ENCODE measurements at places on chromosomes 1 and 21.

DNA sequence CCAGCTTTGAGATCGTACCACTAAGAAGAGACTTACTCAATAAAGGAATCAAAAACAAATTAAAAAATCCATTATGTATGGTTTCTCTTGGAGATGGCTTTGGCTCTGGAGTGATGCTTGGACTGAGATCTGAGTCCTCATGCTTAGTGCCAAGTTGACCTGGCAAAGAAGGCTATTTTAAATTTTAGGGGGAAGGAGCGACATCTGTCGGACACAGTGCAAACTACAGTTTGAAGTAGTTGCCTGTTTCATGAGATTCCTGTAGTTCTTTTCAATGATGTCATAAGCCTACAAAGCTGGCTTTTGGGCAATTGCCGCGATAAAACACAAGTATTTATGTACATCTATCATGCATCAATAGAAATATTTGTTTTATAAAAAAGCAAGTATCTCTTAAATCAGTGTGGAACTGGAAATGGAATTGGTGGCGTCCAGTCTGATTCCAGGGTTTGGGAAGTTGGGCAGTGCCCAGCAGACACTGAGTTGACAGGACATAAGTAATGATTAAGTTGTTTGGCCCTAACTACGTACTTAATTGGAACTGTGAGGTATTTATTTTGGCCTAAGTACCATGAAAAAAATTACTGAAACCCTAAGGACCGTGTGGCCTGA is 50.0 kb downstream of the TBCE start:
- no peak overlapping the region for H3K27ac ChIP-seq

DNA sequence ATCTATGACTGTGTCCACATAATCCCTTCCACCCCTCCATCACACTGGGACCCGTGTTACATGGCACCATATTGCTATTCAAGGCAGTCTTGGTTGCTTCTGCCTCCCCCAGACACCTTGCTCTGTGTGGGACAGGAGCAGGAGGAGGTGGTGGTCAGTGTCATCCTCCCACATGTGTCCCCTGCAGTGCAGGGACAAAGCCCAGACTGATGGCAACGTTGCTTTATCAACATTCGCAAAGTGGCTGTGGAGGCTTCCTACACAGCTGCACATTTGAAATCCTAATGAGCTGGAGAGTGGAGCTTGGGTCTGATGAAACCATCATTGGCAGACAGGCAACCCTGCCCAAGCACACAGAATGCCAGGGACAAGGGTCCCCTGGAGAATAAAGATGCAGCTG is 26.2 kb downstream of the TRIM67 start:
- no peak overlapping the region for H3K4me3 ChIP-seq
- no peaks in the 10 kb centered on the region for H3K36me3 ChIP-seq
- H3K27ac ChIP-seq, result no peak overlapping the region
- H3K27me3 ChIP-seq, result peaks cover 86% of the 10 kb centered on the region
- no peaks in the 10 kb centered on the region for H3K4me1 ChIP-seq
- DNase-seq, result no peak

- H3K27ac ChIP-seq, result peak overlapping the region; percentile 85
- H3K4me3 ChIP-seq, result peak overlapping the region; percentile 85
- H3K36me3 ChIP-seq, result peaks cover 73% of the 10 kb centered on the region
- H3K4me1 ChIP-seq, result peaks cover 73% of the 10 kb centered on the region
- DNase-seq, result no peak
These were observed 5.2 kb downstream of the IRF2BP2 start for GRCh38 chr1:234604495-234605398.

- peak overlapping the region; percentile 44 for H3K4me3 ChIP-seq
- H3K27me3 ChIP-seq, result no peaks in the 10 kb centered on the region
- H3K4me1 ChIP-seq, result peaks cover 22% of the 10 kb centered on the region
- H3K27ac ChIP-seq, result peak overlapping the region; percentile 87
These were observed 67.0 kb downstream of the PIK3R3 start for GRCh38 chr1:46065405-46065804.

DNA sequence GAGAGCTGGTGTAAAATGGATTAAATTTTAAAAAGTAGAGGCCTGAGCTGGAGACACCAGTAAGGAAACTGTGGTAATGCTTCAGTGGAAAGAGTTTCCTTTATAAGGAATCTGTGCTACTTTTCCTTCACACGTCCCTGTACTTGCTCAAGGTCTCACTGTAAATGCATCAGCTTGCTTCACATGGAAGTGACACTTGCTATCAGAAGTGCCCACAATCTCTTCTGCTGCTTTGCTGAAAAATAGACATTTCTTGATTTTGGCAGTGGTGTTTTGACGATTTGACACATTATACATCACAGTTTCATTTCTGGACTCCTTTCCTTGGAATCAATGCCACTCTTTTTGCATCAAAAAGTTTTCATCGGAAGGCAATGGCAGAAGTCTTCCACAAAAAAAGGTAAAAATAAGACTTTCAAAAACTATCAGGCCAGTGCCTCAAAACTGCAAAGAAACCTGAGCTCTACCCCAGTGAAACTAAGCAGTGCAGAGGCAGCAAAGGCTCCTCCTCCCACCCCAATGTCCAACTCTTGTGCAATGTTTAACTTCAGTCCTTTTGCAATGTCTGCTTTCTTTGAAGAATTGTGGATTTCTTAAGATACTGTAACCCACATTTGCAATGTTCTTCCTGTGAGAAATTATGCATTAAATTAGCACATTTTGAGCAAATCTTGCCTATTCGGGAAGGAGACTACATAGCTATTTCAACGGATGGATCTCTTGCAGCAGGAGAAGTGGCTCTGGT is 18.4 kb upstream of the TSPAN2 start:
- H3K4me3 ChIP-seq, result no peak overlapping the region
- H3K4me1 ChIP-seq, result peaks cover 8% of the 10 kb centered on the region
- H3K36me3 ChIP-seq, result peaks cover 2% of the 10 kb centered on the region

GRCh38 chr1:175193527-175193910 is 943 bp upstream of the KIAA0040 start:
- no peaks in the 10 kb centered on the region for H3K27me3 ChIP-seq
- peak overlapping the region; percentile 95 for H3K4me3 ChIP-seq
- H3K4me1 ChIP-seq, result peaks cover 37% of the 10 kb centered on the region
- H3K36me3 ChIP-seq, result no peaks in the 10 kb centered on the region
- H3K27ac ChIP-seq, result peak overlapping the region; percentile 24

GRCh38 chr1:1929639-1930545 is 10.8 kb upstream of the TMEM52 start:
- no peak overlapping the region for H3K4me3 ChIP-seq
- no peaks in the 10 kb centered on the region for H3K36me3 ChIP-seq
- no peak overlapping the region for H3K27ac ChIP-seq
- H3K27me3 ChIP-seq, result no peaks in the 10 kb centered on the region
- DNase-seq, result no peak

DNA sequence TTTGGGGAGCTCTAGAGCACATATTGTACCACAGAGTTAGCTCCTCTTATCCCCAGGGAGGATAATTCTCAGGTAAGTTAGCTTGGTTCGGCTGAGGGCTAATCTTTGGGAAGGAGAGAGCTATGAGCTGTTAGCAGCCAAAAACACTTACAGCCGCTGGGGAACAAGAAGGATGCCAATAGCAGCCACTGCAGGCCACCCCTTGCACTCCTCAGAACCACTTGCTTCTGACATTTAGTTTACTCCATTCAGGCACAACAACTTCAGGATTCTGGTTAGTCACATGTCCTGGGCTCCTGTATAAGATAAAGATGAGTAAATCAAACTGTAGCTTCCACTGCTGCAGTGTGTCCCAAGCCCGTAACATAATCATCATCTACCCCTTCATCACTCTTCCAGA is 212.6 kb upstream of the ADGRL2 start:
- H3K27me3 ChIP-seq, result no peaks in the 10 kb centered on the region
- no peak for DNase-seq
- no peak overlapping the region for H3K27ac ChIP-seq
- H3K4me3 ChIP-seq, result no peak overlapping the region
- H3K4me1 ChIP-seq, result no peaks in the 10 kb centered on the region

DNA sequence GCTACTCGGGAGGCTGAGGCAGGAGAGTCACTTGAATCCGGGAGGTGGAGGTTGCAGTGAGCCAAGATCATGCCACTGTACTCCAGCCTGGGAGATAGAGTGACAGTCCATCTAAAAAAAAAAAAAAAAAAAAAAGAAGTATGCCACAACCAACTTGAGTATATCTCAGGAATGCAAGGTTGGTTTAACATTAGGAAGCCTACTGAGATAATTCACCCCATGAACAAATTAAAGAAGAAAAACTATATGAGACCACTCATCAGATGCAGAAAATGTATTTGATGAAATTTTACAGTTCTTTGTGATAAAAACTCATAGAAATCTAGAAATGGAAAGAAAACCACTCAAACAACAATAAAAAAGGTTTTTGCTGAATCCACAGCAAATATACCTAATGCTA is 373.8 kb downstream of the LMO4 start:
- peaks cover 15% of the 10 kb centered on the region for H3K27me3 ChIP-seq
- H3K4me1 ChIP-seq, result no peaks in the 10 kb centered on the region
- no peak for DNase-seq
- no peak overlapping the region for H3K27ac ChIP-seq

DNA sequence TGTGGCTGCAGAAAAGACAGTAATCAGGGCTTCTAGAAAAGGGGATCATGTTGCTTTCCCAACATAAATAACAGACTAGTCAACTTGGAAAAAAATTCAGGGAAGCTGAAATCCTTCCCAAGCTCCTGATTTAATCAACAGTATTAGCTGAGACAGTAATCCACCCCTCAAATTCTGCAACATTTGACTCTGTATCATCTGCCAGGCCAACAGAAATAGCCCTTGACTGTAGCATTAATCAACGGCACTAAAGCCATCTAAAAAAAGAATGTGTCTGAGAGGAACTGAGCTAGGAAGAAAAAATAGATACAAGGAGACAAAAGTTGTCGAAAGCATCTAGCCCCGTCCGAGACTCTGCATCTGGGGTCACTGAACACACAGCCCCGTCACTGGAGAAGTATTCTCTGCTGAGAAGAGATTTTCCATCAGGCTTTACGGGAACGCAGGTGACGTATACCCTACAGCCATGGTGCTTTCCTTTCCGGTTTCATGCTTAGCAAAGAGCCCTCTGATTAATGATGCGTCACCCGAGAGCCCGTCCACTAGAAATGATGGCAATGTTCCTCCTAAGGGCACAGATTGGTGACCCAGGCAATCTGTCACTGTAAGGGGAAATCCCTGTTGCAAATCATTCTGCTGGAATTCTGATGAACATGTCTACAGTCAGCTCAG is 42.1 kb upstream of the TP53BP2 start:
- H3K27ac ChIP-seq, result no peak overlapping the region
- H3K4me3 ChIP-seq, result no peak overlapping the region
- H3K4me1 ChIP-seq, result no peaks in the 10 kb centered on the region
- no peaks in the 10 kb centered on the region for H3K27me3 ChIP-seq

DNA sequence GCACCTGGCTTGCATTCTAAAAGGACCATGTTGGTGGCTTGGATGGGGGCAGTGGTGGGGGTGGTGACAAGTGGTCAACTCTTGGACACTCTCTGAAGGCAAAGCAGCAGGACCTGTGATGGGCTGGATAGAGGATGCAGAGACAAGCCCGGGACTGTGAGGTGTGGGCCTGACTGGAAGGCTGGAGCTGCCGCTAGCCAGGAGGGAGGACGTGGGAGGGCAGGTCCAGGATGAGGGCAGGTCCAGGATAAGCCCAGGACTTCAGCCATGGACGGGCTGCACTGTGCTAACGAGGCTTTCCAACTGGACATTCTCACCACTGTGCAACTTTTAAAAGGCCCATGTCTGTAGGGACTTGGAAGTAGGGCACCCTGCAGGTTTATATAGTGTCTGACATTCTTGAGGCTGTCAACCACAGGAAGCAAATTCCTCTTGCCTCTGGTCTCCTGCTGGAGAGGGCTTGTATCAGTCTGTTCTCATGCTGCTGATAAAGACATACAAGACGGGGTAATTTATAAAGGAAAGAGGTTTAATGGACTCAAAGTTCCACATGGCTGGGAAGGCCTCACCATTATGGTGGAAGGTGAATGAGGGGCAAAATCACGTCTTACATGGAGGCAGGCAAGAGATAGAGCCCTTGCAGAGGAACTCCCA is 8.3 kb upstream of the C1orf167 start:
- peaks cover 6% of the 10 kb centered on the region for H3K36me3 ChIP-seq
- H3K27ac ChIP-seq, result peak overlapping the region; percentile 49
- H3K4me1 ChIP-seq, result peaks cover 16% of the 10 kb centered on the region
- DNase-seq, result no peak

GRCh38 chr1:48688102-48688760 is 88.5 kb downstream of the BEND5 start:
- H3K27ac ChIP-seq, result no peak overlapping the region
- DNase-seq, result no peak
- H3K4me3 ChIP-seq, result no peak overlapping the region
- H3K27me3 ChIP-seq, result peaks cover 12% of the 10 kb centered on the region
- no peaks in the 10 kb centered on the region for H3K36me3 ChIP-seq

GRCh38 chr1:42830631-42831030 is 13.4 kb upstream of the SVBP start:
- DNase-seq, result no peak
- no peaks in the 10 kb centered on the region for H3K4me1 ChIP-seq
- H3K36me3 ChIP-seq, result no peaks in the 10 kb centered on the region
- no peaks in the 10 kb centered on the region for H3K27me3 ChIP-seq

- peaks cover 54% of the 10 kb centered on the region for H3K4me1 ChIP-seq
- H3K27me3 ChIP-seq, result no peaks in the 10 kb centered on the region
- no peak for DNase-seq
- H3K27ac ChIP-seq, result peak overlapping the region; percentile 85
These were observed 60.0 kb downstream of the POFUT2 start for GRCh38 chr21:45227735-45228134.

Measured in effector memory CD8-positive, alpha-beta T cell (primary cell).